ENCODE measurements at places on chromosomes 7 and 10. TPM values are rescaled to one million over a fixed set of nuclear protein-coding genes. Genes with fewer than 3 reads are reported as not detected.
A peak's percentile ranks its signal among the peaks of the same experiment; 100 is the strongest.

DNA sequence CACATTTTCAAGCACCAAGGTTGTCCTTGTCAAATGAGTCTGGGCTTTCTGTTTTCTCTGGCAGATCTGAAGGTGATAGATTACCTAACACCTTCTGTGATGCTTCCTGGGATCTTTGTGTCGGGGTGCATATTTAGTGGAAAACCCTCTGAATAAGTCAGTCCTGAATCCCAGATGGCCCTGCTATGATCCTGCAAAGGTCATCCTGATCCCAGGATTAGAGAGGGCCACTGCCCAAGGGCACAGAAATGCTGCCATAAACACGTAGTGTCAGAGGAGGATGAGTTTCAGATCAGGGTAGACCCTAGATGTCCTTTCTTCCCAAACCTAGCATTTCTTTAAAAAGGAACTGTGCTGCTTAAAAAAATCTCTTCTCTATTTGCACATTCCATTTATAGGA is 19.0 kb downstream of the AGR2 start:
- H3K4me3 ChIP-seq: no peak overlapping the region
- H3K36me3 ChIP-seq: no peaks in the 10 kb centered on the region
- DNase-seq: no peak
- H3K27me3 ChIP-seq: no peaks in the 10 kb centered on the region
- no peaks in the 10 kb centered on the region for H3K4me1 ChIP-seq

Gene ZNF727
- 0.25 TPM for total RNA-seq

- DNase-seq: no peak
- H3K27ac ChIP-seq: no peak overlapping the region
- no peaks in the 10 kb centered on the region for H3K27me3 ChIP-seq
- no peaks in the 10 kb centered on the region for H3K36me3 ChIP-seq
These were observed 74.3 kb upstream of the MKX start for GRCh38 chr10:27819781-27820531.

- H3K27me3 ChIP-seq: no peaks in the 10 kb centered on the region
- no peak for DNase-seq
- no peak overlapping the region for H3K4me3 ChIP-seq
- no peak overlapping the region for H3K27ac ChIP-seq
- peaks cover 6% of the 10 kb centered on the region for H3K36me3 ChIP-seq
These were observed 71.7 kb downstream of the KIF20B start for GRCh38 chr10:89773081-89773480.

DNA sequence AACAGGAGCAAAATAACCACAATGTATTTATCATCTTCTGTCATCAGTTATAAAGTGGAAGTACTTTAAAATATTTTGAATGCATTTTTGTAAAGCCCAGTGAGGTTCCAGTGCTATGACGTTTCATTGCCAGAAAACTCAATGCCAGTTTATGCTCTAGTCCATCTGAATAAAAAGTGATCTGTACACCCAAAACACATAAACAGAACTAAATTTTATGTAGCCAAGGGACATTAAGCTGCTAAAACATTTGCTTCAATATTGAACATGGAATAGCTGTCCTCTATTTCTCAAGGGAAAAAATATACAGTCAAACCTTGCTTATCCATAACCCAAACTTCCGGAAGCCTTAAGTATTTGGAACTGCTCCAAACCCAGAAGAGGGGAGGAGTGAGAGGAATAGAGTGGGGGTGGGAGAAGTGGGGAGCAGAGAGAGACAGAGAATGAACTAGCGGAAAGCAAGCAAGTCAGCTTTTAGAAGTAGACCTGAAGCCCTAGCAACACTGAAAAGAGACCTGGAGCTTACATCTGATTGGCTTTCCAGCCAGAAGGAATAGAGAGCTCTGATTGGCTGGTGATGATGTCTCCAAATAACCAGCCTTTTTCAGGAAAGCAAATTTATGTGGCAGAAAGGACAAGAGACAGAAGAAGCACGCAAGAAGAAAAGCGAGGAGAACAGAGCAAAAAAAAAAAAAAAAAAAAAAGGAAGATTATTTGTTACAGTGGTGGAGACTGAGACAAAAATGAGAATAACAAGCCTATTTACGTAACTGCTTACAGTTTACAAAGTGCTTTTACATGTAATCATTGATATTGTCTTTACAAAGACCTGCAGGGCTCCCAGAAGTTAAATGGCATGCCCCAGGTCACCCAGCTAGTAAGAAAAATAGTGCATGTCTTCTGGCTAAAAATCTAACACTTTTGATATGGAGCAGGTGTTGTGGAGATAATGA is 196.0 kb downstream of the RNLS start:
- no peaks in the 10 kb centered on the region for H3K27me3 ChIP-seq
- H3K4me1 ChIP-seq: peaks cover 77% of the 10 kb centered on the region
- DNase-seq: peak; percentile 13
- peak overlapping the region; percentile 80 for H3K27ac ChIP-seq
- H3K36me3 ChIP-seq: no peaks in the 10 kb centered on the region
- no peak overlapping the region for H3K4me3 ChIP-seq

- no peak overlapping the region for H3K4me3 ChIP-seq
- H3K27ac ChIP-seq: no peak overlapping the region
- no peaks in the 10 kb centered on the region for H3K27me3 ChIP-seq
- no peaks in the 10 kb centered on the region for H3K36me3 ChIP-seq
These were observed 154.0 kb downstream of the RAB11FIP2 start for GRCh38 chr10:117892681-117893220.

Gene OR2A1
- total RNA-seq: not detected

- no peaks in the 10 kb centered on the region for H3K27me3 ChIP-seq
- no peak overlapping the region for H3K4me3 ChIP-seq
- no peaks in the 10 kb centered on the region for H3K4me1 ChIP-seq
- no peak for DNase-seq
- no peak overlapping the region for H3K27ac ChIP-seq
These were observed 775.5 kb downstream of the LRMDA start for GRCh38 chr10:76206797-76207352.

- H3K36me3 ChIP-seq: no peaks in the 10 kb centered on the region
- no peak overlapping the region for H3K27ac ChIP-seq
- no peaks in the 10 kb centered on the region for H3K27me3 ChIP-seq
- DNase-seq: no peak
These were observed 74.9 kb downstream of the KAT6B start for GRCh38 chr10:74901301-74901700.

- no peaks in the 10 kb centered on the region for H3K36me3 ChIP-seq
- no peaks in the 10 kb centered on the region for H3K27me3 ChIP-seq
- no peak for DNase-seq
- no peak overlapping the region for H3K4me3 ChIP-seq
These were observed 245.1 kb downstream of the STK31 start for GRCh38 chr7:23955145-23955544.

Gene AEBP1
- 7.8 TPM for total RNA-seq

DNA sequence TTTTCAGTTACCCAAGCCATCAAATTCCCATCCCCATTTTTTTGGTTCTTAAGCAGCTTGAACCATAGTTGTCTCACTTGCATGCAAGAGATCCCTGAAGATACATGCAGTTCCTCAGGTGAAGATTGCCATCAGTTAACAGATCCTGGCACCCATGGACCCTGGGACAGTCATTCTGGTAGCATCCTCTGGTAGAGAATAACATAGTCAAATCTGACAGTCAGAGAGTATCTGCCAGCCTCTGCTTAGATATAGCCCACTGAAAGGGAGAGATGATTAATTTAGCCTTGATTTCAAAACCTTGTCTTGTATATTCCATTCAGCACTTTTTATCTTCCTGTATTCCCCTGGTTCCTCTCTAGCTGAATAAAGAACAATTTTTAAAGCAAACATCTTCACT is 280.4 kb downstream of the KCNMA1 start:
- DNase-seq: no peak
- H3K27me3 ChIP-seq: no peaks in the 10 kb centered on the region
- H3K4me1 ChIP-seq: no peaks in the 10 kb centered on the region
- no peak overlapping the region for H3K4me3 ChIP-seq
- H3K27ac ChIP-seq: no peak overlapping the region
- H3K36me3 ChIP-seq: no peaks in the 10 kb centered on the region

DNA sequence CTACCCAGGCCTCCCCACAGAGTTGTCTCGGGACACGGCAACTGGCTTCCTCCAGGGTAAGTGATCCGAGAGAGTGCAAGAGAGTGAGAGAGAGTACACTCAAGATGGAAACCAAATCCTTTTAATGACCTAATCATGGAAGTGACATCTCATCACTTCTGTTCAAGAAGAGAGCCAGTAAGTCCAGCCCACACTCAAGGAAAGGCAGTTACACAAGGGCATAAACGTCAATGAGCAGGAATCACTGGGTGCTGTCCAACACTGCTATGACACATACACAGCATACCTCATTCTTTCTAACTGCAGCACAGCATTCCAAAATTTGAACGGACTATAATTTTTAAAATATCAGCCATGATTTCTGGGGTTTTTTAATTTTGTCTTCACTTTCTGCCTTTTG is 29.3 kb upstream of the OSBPL3 start:
- no peaks in the 10 kb centered on the region for H3K4me1 ChIP-seq
- DNase-seq: no peak
- H3K27ac ChIP-seq: no peak overlapping the region
- H3K4me3 ChIP-seq: no peak overlapping the region

All from CD4-positive, alpha-beta memory T cell (primary cell).